ENCODE measurements at places on chromosomes 3 and 15.

- no peak for DNase-seq
These were observed 50.6 kb downstream of the KBTBD8 start for GRCh38 chr3:67048715-67049074.

GRCh38 chr3:17040990-17041377 is 156.2 kb downstream of the PLCL2 start:
- DNase-seq: peak; percentile 86

- DNase-seq: no peak
These were observed 21.2 kb downstream of the CFAP100 start for GRCh38 chr3:126415661-126416591.

DNA sequence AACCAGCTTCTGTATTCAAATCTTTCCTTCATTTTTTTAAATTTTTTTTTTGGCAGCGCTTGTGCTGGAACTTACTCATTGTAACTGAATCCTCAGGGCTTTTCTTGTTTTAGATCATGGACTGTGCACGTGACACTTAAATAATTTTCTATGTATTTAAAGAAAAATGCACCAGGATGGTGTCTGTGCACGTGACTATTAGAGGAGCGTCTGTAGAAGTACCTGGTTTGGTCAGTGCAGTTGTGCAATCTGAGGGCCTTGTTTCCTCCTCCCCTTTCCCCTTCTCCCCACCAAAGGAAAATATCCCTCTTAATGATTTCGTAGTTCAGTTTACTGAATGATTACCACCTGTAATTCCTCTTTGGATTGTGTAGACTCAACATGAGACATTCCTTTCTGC is 31.3 kb downstream of the EDEM1 start:
- DNase-seq: no peak

DNA sequence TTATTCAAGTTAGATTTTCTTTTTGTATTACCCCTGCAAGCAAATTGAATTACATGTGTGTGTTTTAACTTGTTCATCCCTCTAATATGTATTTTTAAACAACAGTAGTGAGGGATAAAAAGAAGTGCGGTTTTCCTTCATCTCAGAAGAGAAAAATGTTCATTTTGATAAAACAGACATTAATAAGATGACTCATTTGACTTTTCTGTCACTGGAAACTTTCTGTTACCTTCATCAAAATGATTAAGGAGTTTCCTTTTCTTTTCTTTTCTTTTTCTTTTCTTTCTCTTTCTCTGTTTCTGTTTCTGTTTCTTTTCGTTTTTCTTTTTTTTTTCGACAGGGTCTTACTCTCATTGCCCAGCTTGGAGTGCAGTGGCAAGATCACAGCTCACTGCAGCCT is 53.0 kb downstream of the ECT2 start:
- DNase-seq: no peak

DNA sequence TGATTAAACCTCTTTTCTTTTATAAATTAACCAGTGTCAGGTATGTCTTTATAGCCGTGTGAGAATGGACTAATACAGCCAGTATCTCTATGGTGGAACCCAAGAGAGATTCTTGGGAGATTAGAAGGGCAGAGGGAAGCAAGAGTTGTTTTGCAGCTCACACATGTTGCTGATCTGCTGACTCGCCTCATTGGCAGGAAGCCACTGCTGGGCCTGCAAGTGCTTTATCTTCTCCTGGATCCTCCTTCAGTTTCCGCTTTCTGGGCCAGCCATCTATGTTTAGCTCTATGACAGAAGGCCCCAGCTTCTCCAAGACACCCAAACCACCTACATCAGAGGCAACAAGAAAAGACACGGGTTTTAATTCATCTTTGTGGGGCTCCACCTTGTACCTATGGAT is 23.4 kb upstream of the GALNT15 start:
- DNase-seq: peak; percentile 44
